Esophagus squamous epithelium (tissue), 5 donors: ENCODE measurements at places on chromosomes 12 and 14. TPM values are rescaled to one million over a fixed set of nuclear protein-coding genes. Genes with fewer than 3 reads are reported as not detected.

- no peak for DNase-seq
Observed at GRCh38 chr12:22683131-22683530, 58.2 kb downstream of the ETNK1 start.

The MED6 gene
- total RNA-seq: 31.2 TPM

DNA sequence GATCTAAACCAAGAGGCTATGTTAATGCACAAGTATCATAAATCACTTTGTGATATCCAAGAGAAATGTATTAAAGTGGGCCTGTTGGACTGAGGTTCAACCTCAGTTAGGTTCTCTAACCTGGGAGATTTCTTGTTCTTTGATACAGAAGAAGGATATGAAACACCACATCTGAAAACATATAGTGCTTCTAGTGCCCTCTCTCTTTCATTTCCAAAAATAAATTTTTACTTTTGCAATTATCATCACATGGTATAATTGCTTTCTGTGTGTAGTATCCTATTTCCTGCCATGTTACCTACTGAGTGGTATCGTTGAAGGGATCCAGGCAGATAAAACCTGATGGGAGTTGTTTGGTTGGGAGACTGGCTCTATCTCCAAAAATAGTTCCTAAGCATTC, 264.9 kb downstream of the CCER1 start:
- DNase-seq: no peak

The RD3L gene
- total RNA-seq: not detected

- DNase-seq: no peak
Observed at GRCh38 chr14:51155326-51155725, 60.4 kb upstream of the TRIM9 start.

DNA sequence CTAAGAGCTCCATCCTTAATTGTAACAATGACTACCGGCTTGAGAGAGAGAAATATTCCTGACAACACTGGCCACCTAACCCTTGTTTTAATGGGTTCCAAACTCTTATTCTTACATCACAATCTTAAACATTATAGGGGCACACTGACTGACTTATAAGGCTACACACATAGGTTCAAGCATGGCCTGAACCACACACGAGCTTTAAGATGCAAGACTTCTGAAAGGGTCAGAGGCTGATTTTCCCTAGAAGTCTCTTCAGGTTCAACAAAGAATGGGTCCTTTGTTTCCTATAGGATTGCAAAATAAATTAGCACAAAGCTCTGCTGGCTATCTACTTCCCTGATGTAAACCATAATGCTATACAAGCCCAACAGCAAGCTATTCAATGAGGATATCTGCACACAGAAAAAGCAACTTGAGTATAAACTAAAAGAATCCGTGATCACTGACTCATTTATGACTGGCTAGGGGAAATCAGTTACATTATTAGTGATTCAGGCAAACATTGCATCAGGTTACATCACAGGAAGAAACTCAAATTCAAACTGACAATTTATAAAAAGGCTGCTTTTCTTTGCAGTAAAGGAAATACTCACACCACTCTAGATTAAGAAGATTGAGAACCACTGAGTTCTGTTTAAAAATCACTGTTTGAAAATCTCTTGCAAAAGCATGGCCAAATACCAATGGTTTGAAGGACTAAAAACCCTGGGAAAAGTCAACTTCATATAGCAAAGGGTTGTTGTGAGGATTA, 8.5 kb downstream of the BTG1 start:
- DNase-seq: no peak

- DNase-seq: no peak
Observed at GRCh38 chr14:83395321-83395720, 1861.7 kb upstream of the SEL1L start.

DNA sequence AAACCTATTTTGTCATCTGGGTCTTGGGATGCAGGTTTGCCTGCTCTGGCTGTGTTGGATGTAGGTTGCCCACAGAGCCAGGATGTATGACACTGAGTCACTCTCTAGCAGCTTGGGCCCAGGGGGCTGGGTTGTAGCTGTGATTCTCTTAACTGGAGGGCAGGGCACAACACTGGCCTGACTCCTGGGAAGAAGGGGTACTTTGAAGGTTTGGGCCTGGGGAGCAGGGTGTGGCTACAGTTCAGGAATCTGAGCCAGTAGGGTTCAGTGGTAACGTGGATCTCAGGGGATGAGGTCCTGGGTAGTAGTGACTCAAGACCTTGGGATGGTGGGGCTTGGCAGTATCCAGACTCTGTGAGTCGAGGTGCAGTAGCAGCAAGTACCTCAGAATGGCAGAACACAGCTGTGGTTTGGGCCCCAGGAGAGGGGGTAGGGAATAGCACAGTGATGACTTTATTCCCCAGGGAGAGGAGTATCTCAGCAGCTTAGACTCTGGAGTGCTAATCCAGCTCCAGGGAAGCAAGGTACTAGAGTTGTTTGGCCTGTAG, 25.7 kb downstream of the TBC1D15 start:
- no peak for DNase-seq

GRCh38 chr14:104436047-104436591, 143.4 kb upstream of the C14orf180 start:
- no peak for DNase-seq

- no peak for DNase-seq
Observed at GRCh38 chr12:68779280-68779679, 28.7 kb upstream of the MDM2 start.

GRCh38 chr14:23094666-23095195, at the start of gene ACIN1:
ACIN1 (minus strand) TSS chr14:23095136; CDS start chr14:23095112, 24 bp downstream.
- DNase-seq: no peak

The CPNE6 gene
- total RNA-seq: not detected

The FAM90A1 gene
- 0.64 TPM for total RNA-seq

The OTOGL gene
- total RNA-seq: not detected

- DNase-seq: no peak
Observed at GRCh38 chr14:57293866-57294837, 25.4 kb downstream of the AP5M1 start.

GRCh38 chr14:100903672-100904185, at the start of gene RTL1:
RTL1 (minus strand) TSS chr14:100903722; CDS start chr14:100884788, 18,934 bp downstream.
- no peak for DNase-seq

The TESPA1 gene
- 2.0 TPM for total RNA-seq

The IAPP gene
- not detected for total RNA-seq

GRCh38 chr12:91216871-91217270, 34.3 kb upstream of the DCN start:
- no peak for DNase-seq

DNA sequence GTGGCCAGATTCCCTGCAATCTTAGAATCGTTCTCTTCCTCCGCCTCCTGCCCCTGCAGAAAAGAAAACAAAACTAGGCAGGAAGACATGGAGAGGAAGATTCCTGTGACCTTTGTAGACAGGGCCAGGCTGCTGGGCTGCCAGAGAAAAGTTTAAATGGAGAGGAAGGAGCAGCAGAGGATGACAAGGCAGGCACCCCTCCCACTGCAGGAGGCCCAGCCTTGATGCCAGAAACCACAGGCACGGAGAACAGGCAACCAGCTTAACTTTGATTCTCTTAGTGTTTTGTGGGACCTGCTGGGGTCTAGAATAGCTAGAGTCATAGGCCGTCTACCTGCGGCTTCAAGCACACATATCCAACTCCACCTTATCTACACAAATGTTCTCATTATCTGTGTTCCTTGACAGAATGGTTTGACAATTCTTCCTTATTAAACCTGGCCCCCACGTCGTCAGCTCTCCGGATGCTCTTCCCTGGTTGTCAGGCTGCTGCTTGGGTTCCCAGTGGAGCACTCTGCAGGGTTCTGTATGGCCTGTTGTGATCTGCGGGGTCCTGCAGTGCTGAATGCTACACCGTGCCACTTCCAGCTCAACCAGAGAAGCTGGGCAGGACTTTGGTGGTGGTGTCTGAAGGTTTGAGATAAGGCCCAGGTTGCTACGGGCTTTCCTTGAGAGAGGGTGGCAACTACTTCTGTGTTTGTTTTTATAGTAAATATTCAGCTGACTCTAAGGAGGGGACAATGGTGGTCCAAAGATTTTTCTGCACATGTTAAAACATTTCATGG, 609.5 kb downstream of the AACS start:
- no peak for DNase-seq

GRCh38 chr14:104149617-104150135, 11.3 kb downstream of the KIF26A start:
- no peak for DNase-seq

DNA sequence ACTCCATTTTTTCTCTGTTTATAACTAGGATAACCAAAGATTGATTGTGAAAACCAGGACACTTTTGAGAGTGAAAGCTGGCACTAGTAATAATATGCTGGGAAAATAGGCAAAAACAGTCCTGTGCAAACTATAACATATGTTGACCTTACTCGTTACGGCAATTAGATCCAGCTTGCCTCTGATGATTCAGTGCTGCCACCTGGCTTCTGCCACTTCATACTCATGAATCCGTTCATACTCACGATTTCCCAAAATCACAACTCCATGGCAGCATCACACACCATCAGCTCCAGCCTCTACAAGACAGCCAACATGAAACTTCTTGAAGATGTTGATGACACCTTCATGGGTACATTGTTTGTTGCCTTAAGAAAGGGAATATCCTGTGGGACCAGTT, 49.1 kb upstream of the CAND1 start:
- no peak for DNase-seq

- no peak for DNase-seq
Observed at GRCh38 chr14:65549429-65549828, 136.9 kb downstream of the FUT8 start.

The WSB2 gene
- total RNA-seq: 73.9 TPM

- DNase-seq: no peak
Observed at GRCh38 chr12:574475-575128, 88.6 kb downstream of the NINJ2 start.

The ASB2 gene
- 2.9 TPM for total RNA-seq

- no peak for DNase-seq
Observed at GRCh38 chr12:27244689-27245488, 803 bp downstream of the STK38L start.

The P2RX2 gene
- total RNA-seq: 8.0 TPM

- no peak for DNase-seq
Observed at GRCh38 chr12:100069795-100070194, 72.9 kb downstream of the BLTP3B start.
